ENCODE measurements at places on chromosomes 6 and 20.

DNA sequence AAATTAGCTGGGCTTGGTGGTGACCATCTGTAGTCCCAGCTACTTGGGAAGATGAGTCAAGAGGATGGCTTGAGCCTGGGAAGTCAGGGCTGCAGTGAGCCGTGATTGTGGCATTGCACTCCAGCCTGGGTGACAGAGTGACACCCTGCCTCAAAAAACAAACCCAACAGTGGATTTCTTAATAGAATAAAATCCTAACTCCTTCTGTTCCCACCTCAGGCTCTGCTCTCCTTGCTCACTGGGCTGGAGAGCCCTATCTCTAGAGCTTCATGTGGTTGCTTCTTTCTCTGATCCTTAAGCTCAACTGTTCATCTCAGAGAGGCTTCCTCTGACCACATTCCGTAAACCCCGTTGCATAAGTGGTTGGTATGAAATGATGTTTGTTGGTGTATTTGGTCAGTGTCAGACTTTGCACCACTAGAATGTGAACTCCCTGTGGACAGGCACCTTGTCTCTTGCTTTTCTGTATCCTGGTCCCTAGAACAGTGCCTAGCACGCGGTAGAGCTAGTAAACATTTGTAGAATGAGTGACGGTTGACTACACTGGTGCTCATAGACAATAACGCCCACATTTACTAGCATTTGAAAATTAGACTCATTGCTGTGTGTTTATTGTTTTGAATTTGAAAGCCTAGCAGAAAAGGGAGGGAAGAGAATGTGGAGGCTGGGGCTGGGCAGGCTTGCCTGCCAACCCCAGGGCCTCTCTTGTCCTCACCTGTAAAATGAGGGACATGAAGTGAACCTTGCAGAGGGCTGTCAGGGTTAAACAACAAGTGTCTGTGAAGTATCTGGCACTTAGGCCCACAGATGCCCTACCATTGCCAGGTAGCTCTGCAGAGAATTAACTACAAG lies 4.2 kb downstream of the MAPRE1 start:
- no peak overlapping the region for H3K4me3 ChIP-seq
- peaks cover 37% of the 10 kb centered on the region for H3K36me3 ChIP-seq
- H3K27me3 ChIP-seq, result no peaks in the 10 kb centered on the region
- DNase-seq, result no peak
- peak overlapping the region; percentile 57 for H3K27ac ChIP-seq

DNA sequence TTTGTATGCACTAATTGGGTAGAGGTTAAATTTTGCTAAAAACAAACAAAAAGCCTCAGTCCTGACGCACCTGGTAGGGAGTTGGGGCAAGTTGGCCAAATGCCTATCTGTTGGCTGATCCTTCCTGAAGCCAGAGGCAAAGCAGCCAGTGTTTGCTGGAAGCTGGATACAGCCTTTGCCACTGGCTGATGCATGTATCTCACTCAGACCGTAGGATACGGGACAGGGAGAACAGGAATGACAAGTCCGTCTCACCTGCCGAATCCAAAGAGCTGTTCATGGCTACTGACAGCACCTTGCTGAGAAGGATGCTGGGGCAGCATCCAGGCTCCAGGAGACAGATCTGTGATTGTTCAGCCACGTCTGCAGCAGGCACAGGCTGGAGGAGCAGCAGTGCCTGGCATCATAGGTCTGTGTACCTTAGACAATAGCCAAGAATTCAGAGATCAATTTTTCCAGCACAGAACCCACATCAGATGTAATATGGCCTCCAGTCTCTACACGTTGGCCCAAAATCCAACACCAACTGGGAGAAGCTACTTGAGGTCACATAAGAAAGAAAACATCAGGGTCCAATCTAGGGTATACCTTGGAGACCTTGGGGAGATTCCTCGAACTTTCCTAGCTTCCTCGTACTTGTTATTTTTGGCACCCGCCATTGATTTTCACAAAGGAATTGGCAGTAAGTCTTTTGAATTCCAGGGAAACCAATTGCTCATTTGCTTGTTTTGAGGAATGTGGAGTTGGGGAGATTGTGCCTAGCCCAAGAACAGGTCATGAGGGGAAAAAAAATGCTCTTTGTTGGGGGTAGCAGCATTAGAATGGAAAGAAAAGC lies 108.5 kb upstream of the ARMC2 start:
- peaks cover 12% of the 10 kb centered on the region for H3K4me1 ChIP-seq
- H3K27me3 ChIP-seq, result peaks cover 53% of the 10 kb centered on the region
- no peaks in the 10 kb centered on the region for H3K36me3 ChIP-seq
- no peak overlapping the region for H3K4me3 ChIP-seq
- DNase-seq, result no peak

- peaks cover 5% of the 10 kb centered on the region for H3K36me3 ChIP-seq
- H3K4me1 ChIP-seq, result peaks cover 15% of the 10 kb centered on the region
- H3K27me3 ChIP-seq, result peaks cover 76% of the 10 kb centered on the region
- H3K27ac ChIP-seq, result peak overlapping the region; percentile 75
- DNase-seq, result no peak
Measured at GRCh38 chr6:1385129-1386037, 4.0 kb upstream of the FOXF2 start.

DNA sequence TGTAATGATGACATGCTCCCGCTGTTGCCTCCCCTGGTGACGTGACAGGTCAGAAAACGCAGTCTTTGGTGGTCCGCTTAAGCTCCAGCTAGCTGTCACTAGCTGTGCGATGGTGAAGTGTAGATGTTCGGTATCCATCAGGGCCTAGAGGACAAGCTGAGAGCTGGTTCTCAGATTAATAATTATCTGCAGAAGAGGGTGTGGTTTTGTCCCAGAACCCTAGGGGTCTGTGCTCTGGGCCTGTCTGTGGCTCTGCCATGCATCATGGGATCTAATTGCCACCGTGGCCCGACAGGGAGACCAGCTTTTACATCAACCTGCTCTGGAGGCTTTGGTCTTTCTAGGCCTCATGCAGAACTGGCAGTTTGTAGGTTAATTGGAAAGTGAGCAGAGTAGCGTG lies 34.1 kb downstream of the ERMARD start:
- peaks cover 3% of the 10 kb centered on the region for H3K27me3 ChIP-seq
- no peak for DNase-seq
- peaks cover 10% of the 10 kb centered on the region for H3K4me1 ChIP-seq
- H3K27ac ChIP-seq, result no peak overlapping the region
- no peak overlapping the region for H3K4me3 ChIP-seq

- DNase-seq, result no peak
- H3K36me3 ChIP-seq, result no peaks in the 10 kb centered on the region
- H3K4me3 ChIP-seq, result no peak overlapping the region
- H3K4me1 ChIP-seq, result no peaks in the 10 kb centered on the region
Measured at GRCh38 chr20:18635380-18635779, 47.5 kb downstream of the DTD1 start.

GRCh38 chr6:41694815-41695526 lies 40.4 kb downstream of the TFEB start:
- no peaks in the 10 kb centered on the region for H3K27me3 ChIP-seq
- no peaks in the 10 kb centered on the region for H3K4me1 ChIP-seq
- H3K27ac ChIP-seq, result no peak overlapping the region
- H3K36me3 ChIP-seq, result no peaks in the 10 kb centered on the region

GRCh38 chr6:64553249-64553786 lies 917.7 kb downstream of the PHF3 start:
- H3K27me3 ChIP-seq, result no peaks in the 10 kb centered on the region
- H3K4me1 ChIP-seq, result no peaks in the 10 kb centered on the region
- H3K27ac ChIP-seq, result no peak overlapping the region
- no peak overlapping the region for H3K4me3 ChIP-seq

DNA sequence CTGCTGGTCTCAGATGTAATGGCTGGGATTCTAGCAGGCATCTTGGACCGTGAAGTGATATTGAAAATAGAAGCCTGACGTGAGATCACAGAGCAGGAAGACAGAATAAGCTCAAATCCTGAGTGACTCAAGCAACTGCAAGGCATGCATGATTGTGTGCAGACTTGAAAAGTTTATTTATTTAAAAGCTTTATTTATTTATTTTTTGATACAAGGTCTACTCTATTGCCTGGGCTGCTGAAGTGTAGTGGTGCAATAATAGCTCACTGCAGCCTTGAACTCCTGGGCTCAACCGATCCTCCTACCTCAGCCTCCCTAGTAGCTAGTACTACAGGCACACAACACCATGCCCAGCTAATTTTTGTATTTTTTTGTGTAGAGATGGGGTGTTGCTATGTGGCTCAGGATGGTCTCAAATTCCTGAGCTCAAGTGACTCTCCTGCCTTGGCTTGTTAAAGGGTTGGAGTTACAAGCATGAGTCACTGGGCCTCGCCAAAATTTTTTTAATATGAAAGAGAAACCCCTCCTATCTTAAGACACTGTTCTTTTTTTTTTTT lies 40.1 kb upstream of the RNF144B start:
- H3K27me3 ChIP-seq, result peaks cover 15% of the 10 kb centered on the region
- no peaks in the 10 kb centered on the region for H3K4me1 ChIP-seq
- H3K4me3 ChIP-seq, result no peak overlapping the region
- no peak overlapping the region for H3K27ac ChIP-seq
- no peak for DNase-seq

GRCh38 chr6:132466952-132467351 lies 46.0 kb downstream of the STX7 start:
- H3K36me3 ChIP-seq, result peaks cover 22% of the 10 kb centered on the region
- no peaks in the 10 kb centered on the region for H3K4me1 ChIP-seq
- no peak overlapping the region for H3K27ac ChIP-seq
- no peaks in the 10 kb centered on the region for H3K27me3 ChIP-seq

DNA sequence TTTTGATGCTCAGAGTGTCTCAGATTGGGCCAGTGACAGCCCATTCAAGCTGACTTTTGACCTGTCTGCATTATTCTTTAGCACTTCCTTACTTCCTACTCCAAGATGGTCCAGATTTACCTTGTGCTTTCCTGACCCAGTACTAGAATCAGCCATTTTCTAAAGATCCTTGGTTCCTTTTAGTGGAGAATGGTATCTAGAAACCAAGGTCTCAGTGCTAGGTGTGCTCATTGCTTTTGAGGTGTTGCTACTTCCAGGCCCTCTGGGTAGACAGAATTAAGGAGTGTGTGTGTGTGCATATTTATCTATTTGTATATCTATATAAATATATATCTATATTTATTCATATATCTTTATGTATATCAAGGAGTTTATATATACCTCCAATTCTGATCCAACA lies 67.3 kb upstream of the UTRN start:
- DNase-seq, result no peak
- peak overlapping the region; percentile 22 for H3K4me3 ChIP-seq
- no peak overlapping the region for H3K27ac ChIP-seq
- H3K36me3 ChIP-seq, result no peaks in the 10 kb centered on the region

- H3K36me3 ChIP-seq, result no peaks in the 10 kb centered on the region
- DNase-seq, result no peak
- no peak overlapping the region for H3K4me3 ChIP-seq
- peaks cover 8% of the 10 kb centered on the region for H3K4me1 ChIP-seq
- no peak overlapping the region for H3K27ac ChIP-seq
Measured at GRCh38 chr6:129890164-129890563, 29.0 kb upstream of the TMEM244 start.

DNA sequence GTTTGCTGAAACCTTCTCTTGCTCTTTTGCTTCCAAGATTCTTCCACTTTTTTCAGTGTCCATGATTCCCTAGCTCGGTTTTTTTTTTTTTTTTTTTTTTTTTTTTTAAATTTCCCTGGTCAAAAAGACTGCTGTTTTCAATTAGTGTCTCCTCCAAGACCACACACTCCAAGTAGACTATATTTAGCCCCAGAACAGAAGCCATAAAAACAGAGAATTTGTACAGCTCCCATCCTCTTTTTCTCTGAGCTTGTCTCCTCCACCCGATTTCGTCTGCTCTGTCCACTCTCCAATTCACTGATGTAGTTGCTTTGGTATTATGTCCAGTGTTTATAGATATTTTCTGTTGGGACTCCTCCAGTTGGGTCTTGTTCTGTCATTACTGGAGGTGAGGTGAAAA lies 37.6 kb downstream of the RSPH3 start:
- no peak for DNase-seq
- H3K4me3 ChIP-seq, result no peak overlapping the region
- H3K4me1 ChIP-seq, result peaks cover 2% of the 10 kb centered on the region

DNA sequence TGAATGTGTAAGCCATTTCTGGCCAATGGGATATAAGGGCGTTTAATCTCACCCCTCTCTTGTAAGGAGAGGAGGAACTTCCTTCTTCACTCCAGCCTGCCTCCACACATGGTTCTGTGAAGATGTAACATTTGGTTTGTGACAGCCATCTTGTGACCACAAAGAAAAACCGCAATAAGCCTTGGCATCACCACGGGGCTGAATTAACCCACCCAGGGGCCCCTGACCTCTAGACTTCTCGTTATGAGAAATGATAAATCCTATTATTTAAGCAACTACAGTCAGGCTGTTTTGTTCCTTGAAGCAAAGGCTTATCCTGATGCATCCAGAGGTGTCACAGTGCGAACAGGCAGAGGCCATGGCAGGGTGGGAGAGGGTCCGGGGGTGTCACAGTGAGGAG lies 139.7 kb downstream of the CDC5L start:
- H3K4me1 ChIP-seq, result peaks cover 22% of the 10 kb centered on the region
- H3K4me3 ChIP-seq, result no peak overlapping the region
- H3K27me3 ChIP-seq, result peaks cover 2% of the 10 kb centered on the region
- H3K36me3 ChIP-seq, result no peaks in the 10 kb centered on the region
- DNase-seq, result peak; percentile 21

DNA sequence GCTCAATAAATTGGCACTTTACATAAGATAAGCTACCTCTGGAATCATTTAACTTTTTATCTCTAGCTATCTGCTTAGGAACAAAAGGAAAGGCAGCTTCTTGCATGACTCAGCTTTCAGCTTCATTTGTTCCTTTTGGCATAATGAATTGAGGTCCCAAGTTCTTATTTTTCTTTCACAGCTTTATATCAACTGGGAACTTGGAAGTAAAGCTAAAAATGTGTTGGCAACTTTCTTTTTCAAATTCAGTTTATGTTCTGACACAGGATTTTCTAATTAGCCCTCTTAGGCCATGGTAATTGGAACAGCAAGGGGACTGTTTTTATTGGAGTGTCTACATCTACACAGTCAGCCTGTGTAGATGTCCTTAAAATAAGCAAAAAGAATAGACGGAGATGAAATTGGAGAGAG lies 55.2 kb upstream of the MRAP2 start:
- H3K4me1 ChIP-seq, result no peaks in the 10 kb centered on the region
- no peak for DNase-seq
- H3K27me3 ChIP-seq, result no peaks in the 10 kb centered on the region
- no peak overlapping the region for H3K27ac ChIP-seq
- no peaks in the 10 kb centered on the region for H3K36me3 ChIP-seq

DNA sequence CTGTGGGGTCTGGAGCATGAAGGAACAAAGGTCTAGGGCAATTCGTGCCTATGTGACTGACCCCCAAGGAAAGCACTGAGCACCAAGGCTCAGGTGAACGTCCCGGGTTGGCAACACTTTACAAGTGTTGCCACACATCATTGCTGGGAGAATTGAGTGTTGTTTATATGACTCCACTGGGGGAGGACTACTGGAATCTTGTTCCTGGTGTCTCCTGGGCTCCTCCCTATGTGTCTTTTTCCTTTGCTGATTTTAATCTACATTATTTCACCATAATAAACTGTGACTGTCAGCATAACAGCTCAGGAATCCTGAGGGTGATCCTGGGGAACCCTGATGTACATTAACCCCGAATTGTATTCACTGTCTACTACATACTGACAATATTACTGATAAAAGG lies 207.7 kb upstream of the BMP2 start:
- H3K4me3 ChIP-seq, result no peak overlapping the region
- no peaks in the 10 kb centered on the region for H3K27me3 ChIP-seq
- no peak for DNase-seq
- no peak overlapping the region for H3K27ac ChIP-seq
- no peaks in the 10 kb centered on the region for H3K36me3 ChIP-seq

GRCh38 chr6:169395080-169395805 lies 141.6 kb upstream of the THBS2 start:
- no peak overlapping the region for H3K4me3 ChIP-seq
- peaks cover 3% of the 10 kb centered on the region for H3K4me1 ChIP-seq
- DNase-seq, result no peak
- no peaks in the 10 kb centered on the region for H3K36me3 ChIP-seq
